ENCODE measurements at places on chromosomes 2 and 18.

GRCh38 chr2:96117701-96118588 lies 1.6 kb upstream of the ADRA2B start:
- DNase-seq = no peak

DNA sequence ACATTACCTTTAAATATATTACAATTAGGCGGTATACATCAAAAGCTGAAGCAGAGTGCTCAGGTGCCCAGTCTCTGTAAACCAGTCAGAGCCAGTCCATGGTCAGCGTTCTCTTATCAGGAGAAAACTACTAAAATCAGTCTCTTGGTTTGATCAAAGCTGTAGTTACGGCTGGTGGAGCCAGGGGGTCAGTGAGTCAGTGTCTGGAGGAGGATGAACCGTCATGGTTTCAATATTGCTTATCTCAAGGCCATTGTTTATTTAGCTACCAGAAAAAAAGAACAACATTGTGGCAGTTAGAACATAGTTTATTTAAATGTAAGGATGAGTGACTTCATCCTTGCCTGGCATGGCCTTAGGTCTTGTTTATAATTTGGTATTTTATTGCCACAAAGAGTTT lies 71.3 kb upstream of the NYAP2 start:
- DNase-seq = no peak

DNA sequence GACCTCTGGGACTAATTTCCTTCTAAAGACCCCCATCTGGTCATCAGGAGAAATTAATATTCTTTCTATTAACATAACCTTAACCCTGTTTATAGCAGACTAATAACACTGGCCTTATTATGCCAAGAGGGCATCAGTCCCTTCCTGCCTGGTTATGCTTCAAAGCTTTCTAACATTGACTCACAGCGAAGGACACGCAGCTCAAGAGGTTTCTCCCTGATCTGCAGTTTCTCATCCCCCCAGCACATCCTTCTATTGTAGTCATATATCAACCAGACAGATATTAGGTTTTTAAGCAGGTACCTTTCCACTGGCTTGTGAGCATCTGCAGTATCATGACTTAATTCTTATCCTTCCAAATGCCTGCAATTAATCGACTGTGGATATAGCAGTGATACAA lies 100.0 kb upstream of the CXCR4 start:
- no peak for DNase-seq

DNA sequence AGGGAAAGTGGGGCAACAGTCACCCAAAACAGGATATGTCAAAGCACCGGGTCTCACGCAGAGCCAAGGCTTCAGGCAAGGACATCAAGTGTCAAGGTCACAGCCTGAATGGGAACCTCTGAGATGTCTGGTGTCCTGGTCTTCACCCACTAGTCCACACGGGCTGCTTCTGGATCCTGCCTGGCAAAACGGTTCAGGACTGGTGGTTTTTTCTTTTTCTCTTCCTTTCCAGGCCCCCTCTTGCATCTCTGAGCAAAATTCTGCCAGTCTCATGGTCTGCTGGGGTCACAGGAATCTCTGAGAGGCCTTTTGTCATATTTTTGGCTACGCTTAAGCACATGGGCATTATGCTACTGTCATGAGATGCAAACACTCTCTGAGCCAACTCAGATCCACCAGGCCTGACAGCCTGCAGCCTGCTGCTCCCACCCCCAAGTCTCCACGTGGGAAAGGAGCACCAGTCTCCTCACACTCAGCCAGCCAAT lies 518.2 kb upstream of the ZEB2 start:
- no peak for DNase-seq

DNA sequence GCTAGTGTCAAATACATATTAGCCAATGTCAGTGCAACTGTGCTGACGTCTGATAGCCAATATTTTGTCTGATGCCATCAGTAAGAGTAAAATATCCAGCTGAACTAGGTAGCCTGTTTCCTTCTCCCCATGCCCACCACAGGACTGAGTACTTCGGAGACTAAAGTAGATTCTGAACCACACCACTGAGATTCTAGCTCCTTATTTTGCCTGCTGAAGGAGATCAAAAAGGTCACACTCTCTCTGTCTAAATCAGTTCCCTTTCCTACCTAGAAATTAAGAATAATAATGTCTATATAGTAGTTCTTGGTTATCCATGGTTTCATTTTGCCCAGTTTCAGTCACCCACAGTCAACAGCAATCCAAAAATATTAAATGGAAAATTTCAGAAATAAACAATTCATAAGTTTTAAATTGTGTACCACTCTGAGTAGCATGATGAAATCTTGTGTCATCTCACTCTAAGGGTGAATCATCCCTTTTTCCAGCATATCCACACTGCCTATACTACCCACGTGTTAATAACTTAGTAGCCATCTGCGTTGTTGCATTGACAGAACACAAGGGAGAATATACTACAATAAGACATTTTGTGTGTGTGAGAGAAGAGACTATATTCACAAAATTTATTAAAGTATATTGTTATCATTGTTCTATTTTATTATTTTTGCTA lies 1043.3 kb upstream of the PIK3C3 start:
- no peak for DNase-seq

- no peak for DNase-seq
These were observed 91.5 kb upstream of the NOSTRIN start for GRCh38 chr2:168710754-168711467.
